AG04450 (cell line): ENCODE measurements at places on chromosomes 12 and 14. TPM values are rescaled to one million over a fixed set of nuclear protein-coding genes. Genes with fewer than 3 reads are reported as not detected.

GRCh38 chr12:27199638-27200300 is 44.3 kb upstream of the STK38L start:
- no peak for DNase-seq

DNA sequence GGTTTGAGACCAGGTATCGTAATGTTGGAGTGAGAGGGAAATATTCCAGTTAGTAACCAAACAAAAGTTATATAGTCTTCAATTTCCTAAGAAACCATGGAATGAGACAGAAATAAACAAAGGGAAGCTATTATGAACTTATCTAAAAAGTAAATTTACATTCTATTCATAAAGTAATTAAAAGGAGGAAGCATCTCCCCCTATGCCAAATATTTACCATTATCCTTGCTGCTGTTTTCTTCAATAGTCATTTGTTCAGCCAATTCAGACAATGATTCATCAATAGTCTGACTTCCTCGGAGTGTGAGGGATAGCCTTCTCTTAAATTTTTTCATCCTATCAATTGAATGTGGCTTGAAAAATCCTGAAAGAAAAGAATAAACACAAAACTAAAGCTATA is 65.7 kb downstream of the CDK17 start:
- DNase-seq: no peak

DNA sequence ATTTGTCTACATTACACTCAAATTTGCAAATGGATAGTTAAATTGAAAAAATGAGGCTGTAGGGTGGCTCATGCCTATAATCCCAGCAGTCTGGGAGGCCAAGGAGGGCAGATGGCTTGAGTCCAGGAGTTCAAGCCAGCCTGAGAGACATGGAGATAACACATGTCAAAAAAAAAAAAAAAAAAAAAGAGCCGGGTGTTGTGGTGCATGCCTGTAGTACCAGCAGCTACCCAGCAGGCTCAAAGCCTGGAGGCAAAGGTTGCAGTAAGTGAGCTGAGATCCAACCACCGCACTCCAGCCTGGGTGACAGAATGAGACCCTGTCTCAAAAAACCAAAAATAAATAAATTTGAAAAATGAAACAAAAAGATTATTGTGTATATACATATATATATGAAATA is 119.9 kb upstream of the MGAT4C start:
- DNase-seq: no peak

DNA sequence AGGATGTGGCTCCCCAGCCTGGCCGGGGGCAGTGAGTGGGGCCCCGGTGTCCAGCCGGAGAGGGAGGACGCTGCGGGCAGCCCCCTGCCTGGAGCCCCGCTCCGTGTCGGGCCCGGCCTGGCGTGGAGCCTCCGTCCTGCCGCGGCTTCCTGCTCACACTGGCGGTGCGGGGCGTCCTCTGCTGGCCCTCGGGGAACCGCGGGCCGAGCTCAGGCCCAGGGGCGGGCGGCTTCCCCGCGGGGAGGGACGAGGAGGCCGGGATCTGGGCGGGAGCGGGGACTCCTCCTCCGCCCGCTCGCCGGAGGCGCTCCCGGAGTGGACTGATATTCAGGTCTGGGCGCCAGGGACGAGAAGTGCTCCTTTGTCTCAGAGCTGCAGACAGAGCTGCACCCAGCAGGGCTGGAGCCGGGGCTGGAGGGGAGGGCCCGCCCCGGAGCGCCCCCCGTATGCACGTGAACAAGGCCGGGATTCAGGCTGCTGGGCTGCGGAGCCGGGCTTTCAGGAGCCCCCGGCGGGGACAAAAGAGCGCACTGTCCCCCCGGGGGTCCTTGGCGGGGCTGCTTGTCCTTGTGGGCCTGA is 2.2 kb downstream of the MMP17 start:
- peak; percentile 68 for DNase-seq

GRCh38 chr12:12741660-12742059 is 24.5 kb downstream of the CDKN1B start:
- no peak for DNase-seq

GRCh38 chr12:45235087-45236025 is 19.5 kb downstream of the ANO6 start:
- no peak for DNase-seq

DNA sequence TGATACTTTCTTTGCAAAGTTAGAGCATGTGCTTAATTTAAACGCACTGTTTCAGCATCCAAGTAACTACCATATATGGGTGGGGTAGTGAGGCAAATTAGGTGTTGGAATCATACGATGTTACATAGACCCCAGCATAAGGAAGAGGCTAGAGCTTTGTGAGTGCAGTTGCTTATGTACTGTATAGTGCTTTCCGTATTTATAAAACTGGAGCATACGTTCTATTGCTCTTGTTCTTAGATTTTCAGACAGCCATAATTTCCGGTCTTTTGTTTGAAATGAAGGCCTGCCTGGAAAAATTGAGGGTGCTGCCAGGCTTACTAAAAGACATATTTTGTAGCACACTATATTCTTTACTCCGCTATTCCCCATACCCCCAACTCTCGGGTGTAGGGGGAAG is 335.7 kb downstream of the FOXG1 start:
- no peak for DNase-seq

DNA sequence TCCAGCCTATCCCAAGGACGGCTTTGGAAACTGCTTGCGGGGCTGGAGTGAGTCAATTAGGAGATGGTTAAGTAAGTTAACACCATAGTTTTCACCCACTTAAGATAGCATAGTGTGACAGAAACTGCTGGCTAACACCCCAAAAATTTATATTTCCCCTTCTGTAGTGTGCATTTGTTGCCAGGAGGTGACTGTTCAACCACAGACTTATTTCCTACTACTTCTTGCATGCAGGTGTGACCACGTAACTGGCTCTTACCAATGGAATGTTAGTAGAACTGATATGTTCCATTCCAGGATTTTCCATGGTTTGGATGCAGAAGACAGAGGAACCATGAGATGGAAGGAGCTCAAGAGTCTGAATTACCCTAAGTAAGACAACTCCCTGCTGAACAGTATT is 52.9 kb upstream of the SLC35F4 start:
- DNase-seq: no peak

GRCh38 chr14:32078023-32078857 is 1.1 kb downstream of the ARHGAP5 start:
- DNase-seq: no peak

DNA sequence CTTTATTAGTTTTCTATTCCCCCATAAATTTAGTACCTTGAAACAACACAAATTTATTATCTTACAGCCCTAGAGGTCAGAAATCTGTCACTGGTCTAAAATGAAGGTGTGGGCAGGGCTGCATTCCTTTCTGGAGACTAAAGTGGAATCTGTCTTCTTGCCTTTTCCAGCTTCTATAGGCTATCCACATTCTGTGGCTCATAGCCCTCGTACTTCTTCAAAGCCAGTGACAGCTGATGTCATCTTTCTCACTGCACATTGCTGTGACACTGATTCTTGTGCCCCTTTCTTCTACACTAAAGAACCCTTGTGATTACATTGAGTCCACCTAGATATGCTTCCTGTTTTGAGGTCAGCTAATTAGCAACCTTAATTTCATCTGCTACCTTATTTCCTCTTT is 23.2 kb upstream of the DCN start:
- DNase-seq: no peak

- no peak for DNase-seq
Measured at GRCh38 chr12:79645235-79645630, 45.5 kb downstream of the PAWR start.

GRCh38 chr12:129862561-129863175 is 41.2 kb downstream of the TMEM132D start:
- DNase-seq: no peak

GRCh38 chr12:67390273-67390672 is 121.1 kb downstream of the CAND1 start:
- DNase-seq: no peak

GRCh38 chr14:64806862-64807495 is 72.7 kb downstream of the SPTB start:
- no peak for DNase-seq

DNA sequence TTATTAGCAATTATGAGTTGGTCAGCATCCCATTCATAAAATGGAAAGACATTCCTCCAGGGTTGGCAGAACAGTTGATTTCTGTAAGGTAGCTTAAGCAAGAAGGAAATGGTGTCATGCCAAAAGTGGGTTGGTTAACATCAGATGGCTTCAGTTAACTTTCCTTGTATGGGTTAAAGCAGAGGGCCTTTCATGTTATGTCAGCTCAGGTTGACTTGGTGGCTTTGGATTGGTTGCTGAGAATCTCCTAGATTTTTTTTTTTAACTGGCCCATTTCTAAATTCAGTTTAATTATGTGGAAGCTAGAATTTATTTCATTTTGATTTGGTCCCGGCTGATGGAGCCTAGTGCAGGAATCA is 87.8 kb downstream of the BBS10 start:
- DNase-seq: no peak

DNA sequence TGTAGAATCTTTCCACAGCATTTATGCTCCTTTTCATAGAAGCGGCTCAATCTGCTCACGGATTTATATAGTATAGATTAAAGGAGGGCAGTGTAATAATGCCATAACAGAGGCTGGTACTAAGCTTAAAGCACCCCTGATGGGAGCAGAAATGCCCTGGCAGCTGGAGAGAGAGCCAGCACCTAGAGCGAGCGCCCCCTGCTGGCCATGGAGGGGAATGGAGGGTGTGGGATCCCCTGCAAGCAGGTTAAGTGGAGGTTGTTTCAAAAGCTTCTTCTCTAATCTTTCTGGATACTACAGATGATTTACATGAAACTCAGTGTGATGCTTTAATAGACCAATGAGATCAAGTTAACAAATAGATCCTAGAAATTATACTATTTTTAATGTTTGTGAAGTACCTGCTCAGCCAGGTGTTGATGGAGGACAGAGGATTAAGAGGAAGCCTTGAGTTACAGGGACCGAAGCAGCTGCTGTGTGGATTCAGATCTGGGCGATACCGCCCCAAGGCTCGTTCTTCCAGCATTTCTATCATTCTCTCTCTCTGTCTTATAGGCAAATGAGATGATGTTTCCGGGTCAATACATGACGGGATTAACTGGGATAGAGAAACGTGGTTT is 1519.3 kb upstream of the TMEM132C start:
- DNase-seq: no peak

- DNase-seq: no peak
Measured at GRCh38 chr12:56998316-56998715, 8.0 kb downstream of the ZBTB39 start.

GRCh38 chr14:70888681-70889175 is 18.5 kb upstream of the PCNX1 start:
- DNase-seq: no peak

DNA sequence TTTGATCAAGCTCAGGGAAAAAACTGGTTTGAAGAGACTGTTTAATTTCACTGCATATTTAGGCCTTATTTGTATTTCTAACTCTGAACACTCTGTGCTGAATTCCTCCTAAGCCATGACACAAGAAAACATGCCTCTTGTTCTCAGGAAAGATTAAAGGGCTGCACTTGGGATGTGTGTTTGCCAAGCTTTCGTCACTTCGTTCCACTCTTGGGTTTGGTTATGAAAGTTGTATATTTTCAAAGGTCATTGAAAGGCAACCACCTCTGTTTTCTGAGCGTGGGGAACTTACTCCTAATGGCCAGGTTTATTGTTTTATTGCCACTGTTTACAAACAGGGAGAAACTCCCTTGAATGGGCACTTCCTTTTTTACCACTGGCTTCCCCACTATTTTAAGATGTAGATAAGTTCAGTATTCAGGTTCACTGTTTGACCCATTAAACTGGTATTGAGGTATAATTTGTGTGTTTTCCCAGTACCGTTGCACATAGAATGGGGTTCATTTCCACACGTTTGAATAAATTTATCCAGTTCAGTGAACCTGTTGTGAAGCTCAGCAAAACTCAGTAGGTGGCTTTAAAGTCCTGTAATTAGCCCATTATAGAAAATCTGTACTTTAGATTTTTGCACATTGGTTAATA is 65.3 kb downstream of the NKX2-1 start:
- DNase-seq: no peak

DNA sequence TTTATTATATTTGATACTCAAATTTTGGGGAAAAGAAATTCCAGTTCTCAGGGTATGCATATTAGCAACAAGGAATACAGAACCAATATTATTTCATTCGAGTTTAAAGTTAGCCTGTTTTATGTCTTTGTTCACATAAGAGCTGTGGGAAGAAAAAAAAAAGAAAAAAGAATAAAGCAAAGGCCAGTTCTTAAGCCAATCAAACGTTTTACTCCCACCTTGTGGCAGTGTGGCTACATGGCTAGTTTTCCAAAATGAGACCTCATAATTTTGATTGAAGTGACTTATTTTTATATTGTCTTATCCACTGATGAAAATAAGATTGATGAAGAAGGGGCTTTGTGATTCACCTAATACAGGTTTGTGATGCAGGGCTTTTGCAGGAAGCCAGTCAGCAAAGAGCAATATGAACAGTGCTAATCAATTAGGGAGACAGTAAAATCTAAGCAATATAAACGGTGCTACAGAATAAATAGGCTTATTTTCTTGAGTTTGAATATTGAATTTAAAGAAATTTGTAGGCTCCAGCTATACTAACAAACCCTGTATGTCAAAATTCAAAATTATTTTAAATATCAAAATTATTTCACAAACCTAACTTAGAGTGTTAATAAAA is 624.1 kb upstream of the FOXG1 start:
- no peak for DNase-seq

GRCh38 chr12:20356048-20356447 is 12.3 kb upstream of the PDE3A start:
- DNase-seq: no peak

GRCh38 chr14:46245276-46245675 is 406.3 kb downstream of the RPL10L start:
- DNase-seq: no peak

- DNase-seq: no peak
Measured at GRCh38 chr14:77185093-77185465, 3.5 kb downstream of the TMEM63C start.

The LMBR1L gene
- 34.1 and 37.3 TPM in 2 replicates for polyA plus RNA-seq

The HOXC10 gene
- not detected in 2 replicates for polyA plus RNA-seq

The ANGEL1 gene
- 12.8 and 13.1 TPM in 2 replicates for polyA plus RNA-seq

The STON2 gene
- not detected in 2 replicates for polyA plus RNA-seq

The SPX gene
- polyA plus RNA-seq: 0.12 and 0.14 TPM in 2 replicates

The TBC1D30 gene
- polyA plus RNA-seq: 0.40 and 0.57 TPM in 2 replicates

The C14orf39 gene
- 0.16 and 0.22 TPM in 2 replicates for polyA plus RNA-seq

The TC2N gene
- polyA plus RNA-seq: 0.10 and 0.14 TPM in 2 replicates

The SERPINA4 gene
- not detected in 2 replicates for polyA plus RNA-seq

The PPP1R36 gene
- 0.31 and 0.38 TPM in 2 replicates for polyA plus RNA-seq
